ENCODE measurements at places on chromosomes 5 and 9.

- H3K27ac ChIP-seq: peak overlapping the region; percentile 25
- DNase-seq: no peak
- no peak overlapping the region for H3K4me3 ChIP-seq
- H3K27me3 ChIP-seq: no peaks in the 10 kb centered on the region
- H3K36me3 ChIP-seq: no peaks in the 10 kb centered on the region
These were observed 52.4 kb downstream of the MEF2C start for GRCh38 chr5:88830567-88830966.

DNA sequence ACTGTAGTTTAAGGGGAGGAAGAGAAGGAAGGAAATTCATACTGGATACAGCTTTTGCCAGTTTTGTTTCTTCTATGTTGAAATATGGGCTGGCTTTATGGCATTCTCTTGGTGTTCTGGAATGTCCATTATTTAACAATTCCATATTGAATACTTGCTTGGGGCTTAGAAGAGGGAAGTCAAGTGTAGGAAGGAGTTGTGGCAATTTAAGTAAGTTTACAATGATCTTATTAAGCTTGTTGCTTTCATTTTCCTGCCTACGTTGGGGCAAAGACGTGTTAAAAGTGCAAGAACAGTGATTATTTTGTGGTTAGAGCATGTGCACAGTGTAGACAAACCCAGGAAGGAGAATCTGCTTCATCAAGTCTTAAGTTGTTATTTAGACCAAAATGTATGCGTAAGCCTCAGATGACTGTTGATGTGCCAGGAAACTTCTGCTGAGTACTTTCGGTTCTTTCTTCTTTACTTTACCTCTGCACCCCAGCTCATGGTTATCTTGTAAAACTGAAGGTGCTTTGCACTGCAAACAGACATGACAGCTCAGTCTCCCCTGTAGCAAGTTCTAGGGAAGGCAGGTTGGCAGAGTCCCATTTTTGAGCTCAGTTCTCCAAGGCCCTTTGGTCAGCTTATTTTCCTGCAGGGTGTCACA is 75.8 kb downstream of the F2RL2 start:
- H3K4me1 ChIP-seq: peaks cover 30% of the 10 kb centered on the region
- peak; percentile 72 for DNase-seq
- H3K27me3 ChIP-seq: no peaks in the 10 kb centered on the region
- no peaks in the 10 kb centered on the region for H3K36me3 ChIP-seq
- peak overlapping the region; percentile 53 for H3K27ac ChIP-seq

- peaks cover 45% of the 10 kb centered on the region for H3K4me1 ChIP-seq
- peak overlapping the region; percentile 93 for H3K27ac ChIP-seq
- H3K4me3 ChIP-seq: peak overlapping the region; percentile 80
- peaks cover 47% of the 10 kb centered on the region for H3K36me3 ChIP-seq
- H3K27me3 ChIP-seq: no peaks in the 10 kb centered on the region
These were observed 747 bp downstream of the LRSAM1 start for GRCh38 chr9:127451858-127452656.

GRCh38 chr5:29023541-29023940 is 1985.2 kb upstream of the CDH9 start:
- H3K4me3 ChIP-seq: no peak overlapping the region
- no peak for DNase-seq

DNA sequence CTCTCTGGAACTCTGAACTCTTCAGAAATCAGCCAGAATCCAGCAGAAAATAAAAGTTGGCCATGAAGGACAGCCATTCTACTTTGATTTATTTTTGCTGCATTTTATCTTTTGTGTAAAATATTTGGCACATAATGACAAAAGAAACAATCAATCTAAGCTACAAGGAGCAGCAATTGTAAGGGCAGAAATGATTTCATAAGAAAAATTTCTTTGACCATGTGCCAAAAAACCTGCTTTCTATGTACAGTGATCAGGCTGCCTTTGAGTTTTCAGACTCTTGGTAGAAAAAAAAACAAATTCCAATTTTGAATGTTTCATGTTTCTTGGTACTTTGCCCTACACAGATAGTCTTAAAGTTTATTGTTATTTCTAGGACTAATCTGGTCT is 69.8 kb upstream of the SLC1A3 start:
- no peak overlapping the region for H3K27ac ChIP-seq
- no peaks in the 10 kb centered on the region for H3K36me3 ChIP-seq
- no peaks in the 10 kb centered on the region for H3K27me3 ChIP-seq
- DNase-seq: no peak
- H3K4me1 ChIP-seq: no peaks in the 10 kb centered on the region

- DNase-seq: peak; percentile 83
- H3K4me3 ChIP-seq: no peak overlapping the region
- peaks cover 12% of the 10 kb centered on the region for H3K4me1 ChIP-seq
- H3K36me3 ChIP-seq: peaks cover 14% of the 10 kb centered on the region
- no peaks in the 10 kb centered on the region for H3K27me3 ChIP-seq
- no peak overlapping the region for H3K27ac ChIP-seq
These were observed 38.7 kb downstream of the NLN start for GRCh38 chr5:65760504-65761275.

DNA sequence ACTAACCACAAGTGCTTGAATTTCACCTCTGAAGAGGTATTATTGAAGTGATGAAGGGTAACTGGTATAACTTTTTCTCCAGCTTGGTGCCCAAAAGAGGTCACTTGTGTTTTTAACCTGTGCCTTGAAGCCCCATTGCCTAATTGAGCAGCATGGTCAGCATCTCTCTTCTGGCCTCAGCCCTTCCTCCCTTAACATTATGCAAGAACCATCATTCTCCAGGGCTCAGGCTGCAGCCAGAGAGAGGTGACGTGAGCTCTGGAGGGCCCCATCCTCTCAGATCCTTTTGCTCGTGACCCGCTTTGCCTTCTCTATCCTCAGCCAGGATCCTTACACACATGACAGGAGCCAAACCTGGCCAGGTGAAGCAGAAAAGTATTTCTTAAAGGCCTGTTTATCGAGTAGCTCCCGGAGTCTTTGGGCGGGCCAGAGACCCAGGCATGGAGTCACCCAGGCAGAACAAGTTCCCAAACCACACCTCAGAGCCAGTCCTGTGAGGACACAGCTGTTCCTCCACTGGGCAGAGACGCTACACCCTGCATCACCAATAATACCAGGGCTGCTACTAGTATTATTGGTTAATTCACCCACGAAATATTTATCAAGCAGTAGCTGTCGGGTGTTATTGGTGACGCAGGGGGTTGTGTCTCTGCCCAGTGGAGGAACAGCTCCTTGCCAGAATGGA is 29.6 kb upstream of the BOD1 start:
- H3K36me3 ChIP-seq: no peaks in the 10 kb centered on the region
- no peaks in the 10 kb centered on the region for H3K27me3 ChIP-seq
- no peak overlapping the region for H3K4me3 ChIP-seq
- H3K4me1 ChIP-seq: no peaks in the 10 kb centered on the region

DNA sequence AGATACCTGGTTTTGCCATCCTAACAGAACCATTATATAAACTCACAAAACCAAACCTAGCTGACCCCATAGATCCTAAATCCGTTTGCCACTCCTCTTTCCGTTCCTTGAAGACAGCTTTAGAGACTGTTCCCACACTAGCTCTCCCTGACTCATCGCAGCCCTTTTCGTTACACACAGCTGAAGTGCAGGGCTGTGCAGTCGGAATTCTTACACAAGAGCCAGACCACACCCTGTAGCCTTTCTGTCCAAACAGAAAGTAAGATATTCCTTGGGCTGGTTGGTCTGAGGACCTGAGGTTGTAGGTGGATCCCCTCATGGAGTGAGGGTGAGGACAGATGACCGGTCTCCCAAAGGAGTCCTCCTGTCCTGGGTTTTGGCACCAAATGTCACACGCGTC is 56.7 kb upstream of the NAA35 start:
- H3K4me3 ChIP-seq: no peak overlapping the region
- H3K27me3 ChIP-seq: no peaks in the 10 kb centered on the region
- H3K4me1 ChIP-seq: no peaks in the 10 kb centered on the region
- H3K36me3 ChIP-seq: peaks cover 18% of the 10 kb centered on the region

DNA sequence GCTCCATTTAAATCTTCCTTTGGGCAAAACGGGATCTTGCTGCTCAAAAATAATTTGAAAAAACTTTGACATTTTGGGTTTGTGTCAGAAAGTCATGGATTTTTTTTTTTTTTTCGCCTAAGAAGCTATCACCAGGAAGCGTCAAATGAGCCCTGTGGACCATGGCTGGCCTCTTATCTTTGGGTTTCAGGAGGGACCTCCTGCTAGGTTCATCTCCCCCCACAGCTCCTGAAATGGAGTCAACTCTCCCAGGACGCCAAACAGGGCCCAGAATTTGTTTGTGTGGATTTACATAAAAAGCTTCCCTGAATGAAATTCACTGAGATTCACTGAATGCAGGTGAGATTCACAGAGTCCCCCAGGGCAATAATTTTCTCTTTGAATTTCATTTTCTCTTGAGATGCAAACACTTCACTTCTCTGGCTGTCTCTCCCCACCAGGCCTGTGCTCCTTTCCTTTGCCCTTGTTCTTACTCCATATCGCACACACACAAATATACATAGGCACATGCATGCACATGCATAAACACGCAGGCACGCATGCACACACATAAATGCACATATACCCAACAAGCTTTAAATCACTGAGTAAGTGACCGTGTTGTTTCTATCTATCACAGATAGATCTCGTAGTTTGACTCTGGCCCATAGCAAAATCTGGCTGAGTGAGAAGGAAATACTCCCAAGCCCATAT is 55.3 kb upstream of the GALNT10 start:
- H3K4me3 ChIP-seq: no peak overlapping the region
- no peak overlapping the region for H3K27ac ChIP-seq
- H3K27me3 ChIP-seq: no peaks in the 10 kb centered on the region
- no peaks in the 10 kb centered on the region for H3K36me3 ChIP-seq
- DNase-seq: no peak

DNA sequence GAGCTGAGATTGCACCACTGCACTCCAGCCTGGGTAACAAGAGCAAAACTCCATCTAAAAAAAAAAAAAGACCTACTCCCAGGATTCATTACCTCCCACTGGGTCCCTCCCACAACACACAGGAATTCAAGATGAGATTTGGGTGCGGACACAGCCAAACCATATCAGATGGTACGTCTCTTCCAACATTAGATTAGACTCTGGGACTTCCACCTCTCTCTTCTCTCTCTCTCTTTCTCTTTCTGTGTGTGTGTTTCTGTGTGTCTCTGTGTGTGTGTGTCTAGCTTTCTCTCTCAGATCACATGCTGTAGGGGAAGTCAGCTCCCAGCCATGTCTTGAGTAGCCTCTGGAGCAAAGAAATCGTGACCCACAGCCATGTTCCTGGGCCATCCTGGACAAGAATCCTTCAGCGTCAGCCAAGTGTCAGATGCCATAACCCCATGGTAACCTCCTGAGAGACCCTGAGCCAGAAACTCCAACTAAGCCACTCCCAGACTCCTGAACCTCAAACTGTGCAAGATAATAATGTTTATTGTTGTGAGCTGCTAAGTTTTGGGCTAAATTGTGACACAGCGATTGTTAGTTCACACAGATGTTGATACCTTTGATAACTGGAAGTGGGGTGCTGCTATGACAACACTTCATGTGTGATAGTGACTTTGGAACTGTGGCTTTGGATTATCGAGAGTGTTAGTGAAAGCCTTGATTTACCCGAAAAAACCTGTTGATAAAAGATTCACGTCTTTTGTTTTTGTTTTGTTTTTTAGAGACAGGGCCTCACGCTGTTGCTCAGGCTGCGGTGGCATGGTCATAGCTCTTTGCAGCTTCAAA is 4.1 kb upstream of the CMBL start:
- no peak overlapping the region for H3K27ac ChIP-seq
- no peaks in the 10 kb centered on the region for H3K27me3 ChIP-seq
- H3K36me3 ChIP-seq: no peaks in the 10 kb centered on the region
- H3K4me3 ChIP-seq: no peak overlapping the region

- H3K27me3 ChIP-seq: no peaks in the 10 kb centered on the region
- no peak for DNase-seq
- no peak overlapping the region for H3K27ac ChIP-seq
- no peak overlapping the region for H3K4me3 ChIP-seq
- H3K4me1 ChIP-seq: peaks cover 11% of the 10 kb centered on the region
These were observed 125.9 kb downstream of the EHMT1 start for GRCh38 chr9:137744632-137745183.

DNA sequence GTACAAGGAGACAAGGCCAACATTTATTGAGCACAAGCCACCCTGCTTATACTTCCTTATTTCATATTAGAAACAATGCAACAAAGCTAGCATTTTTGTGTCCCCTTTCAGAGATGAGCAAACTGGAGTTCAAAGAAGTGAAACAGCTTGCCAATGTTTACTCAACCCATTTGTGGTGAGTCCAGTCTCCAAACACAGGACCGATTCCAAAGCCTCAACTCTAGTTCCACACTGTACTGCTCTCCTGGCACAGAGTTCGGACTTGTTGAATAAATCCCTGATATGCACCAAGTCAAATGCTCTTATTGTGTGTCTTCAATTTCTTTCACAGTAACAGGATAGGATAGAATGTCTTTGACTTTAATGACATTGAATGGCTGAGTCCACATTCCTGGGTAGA is 604.8 kb upstream of the BRINP1 start:
- peaks cover 7% of the 10 kb centered on the region for H3K4me1 ChIP-seq
- H3K27ac ChIP-seq: no peak overlapping the region
- H3K36me3 ChIP-seq: no peaks in the 10 kb centered on the region
- H3K27me3 ChIP-seq: no peaks in the 10 kb centered on the region

DNA sequence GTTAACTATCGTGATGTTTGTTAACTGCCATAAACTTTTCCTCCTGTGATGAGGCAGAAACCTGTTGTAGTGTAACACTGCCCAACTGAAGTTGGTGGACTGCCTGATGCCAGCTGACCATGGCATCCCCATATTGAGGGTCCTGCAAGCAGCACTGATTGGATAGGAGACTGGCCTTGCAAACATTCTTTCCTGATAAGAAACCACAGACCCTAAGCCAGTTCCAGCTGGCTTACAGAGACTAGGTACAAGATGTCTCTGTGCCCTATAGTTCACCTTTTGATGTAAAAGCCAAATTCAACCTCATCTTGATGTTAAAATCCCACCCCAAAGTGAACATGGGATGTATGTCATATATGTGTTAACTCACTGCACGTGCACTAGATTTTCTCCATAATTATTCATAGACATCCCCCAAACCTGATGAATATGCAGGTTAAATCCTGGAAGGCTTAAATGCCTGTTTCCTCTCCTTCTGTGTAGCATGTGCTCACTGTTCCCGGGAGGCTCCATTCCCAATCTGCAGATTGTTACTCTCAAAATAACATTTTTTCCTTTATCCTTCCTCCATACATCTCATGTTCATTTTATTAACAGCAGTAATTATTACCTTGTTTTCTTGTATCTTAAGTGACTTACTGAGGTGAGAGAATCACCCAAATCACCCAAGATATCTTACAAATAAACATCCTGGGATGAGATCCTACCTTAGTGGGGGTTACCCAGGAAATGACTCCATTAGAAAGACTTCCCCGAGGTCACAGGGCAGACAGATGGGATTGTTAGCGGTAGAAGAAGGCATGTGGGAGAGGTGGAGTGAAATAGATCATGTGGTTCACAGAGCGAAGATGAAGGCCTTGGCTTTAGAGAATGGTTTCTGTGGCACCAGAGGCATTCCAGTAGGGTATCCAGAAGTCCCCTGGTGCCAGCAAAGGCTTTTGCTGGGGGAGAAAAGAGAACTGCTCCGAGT is 566.7 kb downstream of the CCDC171 start:
- H3K27ac ChIP-seq: no peak overlapping the region
- H3K4me1 ChIP-seq: no peaks in the 10 kb centered on the region
- H3K36me3 ChIP-seq: no peaks in the 10 kb centered on the region
- DNase-seq: no peak
- no peaks in the 10 kb centered on the region for H3K27me3 ChIP-seq
- H3K4me3 ChIP-seq: no peak overlapping the region
